Activated T-helper 1 cell treated with Interleukin-2 at 50 U/mL for 16 hours (primary cell): ENCODE measurements at places on chromosomes 6 and 20.

DNA sequence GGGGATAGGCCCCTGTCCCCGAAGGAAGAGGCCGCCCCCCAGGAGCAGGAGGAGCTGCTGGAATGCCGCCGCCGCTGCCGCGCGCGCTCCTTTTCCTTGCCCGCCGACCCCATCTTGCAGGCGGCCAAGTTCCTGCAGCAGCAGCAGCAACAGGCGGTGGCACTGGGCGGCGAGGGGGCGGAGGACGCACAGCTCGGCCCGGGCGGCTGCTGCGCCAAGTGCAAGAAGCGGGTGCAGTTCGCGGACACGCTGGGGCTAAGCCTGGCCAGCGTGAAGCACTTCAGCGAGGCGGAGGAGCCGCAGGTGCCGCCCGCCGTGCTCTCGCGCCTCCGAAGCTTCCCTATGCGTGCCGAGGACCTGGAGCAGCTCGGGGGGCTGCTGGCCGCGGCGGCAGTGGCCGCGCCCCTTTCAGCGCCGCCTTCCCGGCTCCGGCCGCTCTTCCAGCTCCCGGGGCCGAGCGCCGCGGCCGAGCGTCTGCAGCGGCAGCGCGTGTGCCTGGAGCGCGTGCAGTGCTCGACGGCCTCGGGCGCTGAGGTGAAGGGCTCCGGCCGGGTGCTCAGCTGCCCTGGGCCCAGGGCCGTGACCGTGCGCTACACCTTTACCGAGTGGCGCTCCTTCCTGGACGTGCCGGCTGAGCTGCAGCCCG, 630 bp downstream of the PPP1R3G start:
- no peak for DNase-seq

GRCh38 chr20:11443382-11444119, 474.1 kb upstream of the BTBD3 start:
- DNase-seq = no peak

DNA sequence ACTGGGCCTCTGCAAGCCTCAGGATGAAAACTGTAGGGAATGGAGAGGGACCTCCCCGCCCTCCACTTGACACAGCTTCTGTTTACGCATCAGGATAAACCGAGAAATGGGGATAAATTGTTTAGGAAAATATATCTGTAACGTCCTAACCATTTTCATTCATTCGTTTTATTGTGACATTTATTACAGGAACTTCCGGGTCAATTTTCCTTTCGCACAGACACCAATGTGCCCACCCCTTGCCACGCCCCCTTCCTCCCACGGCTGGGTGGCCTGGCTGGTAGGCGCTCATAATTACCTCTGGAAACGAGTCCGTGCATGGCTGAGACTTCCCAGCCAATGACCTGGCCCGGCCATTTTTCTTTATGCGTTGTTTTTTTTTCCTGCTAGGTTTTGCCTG, 96.1 kb downstream of the BMP7 start:
- no peak for DNase-seq

DNA sequence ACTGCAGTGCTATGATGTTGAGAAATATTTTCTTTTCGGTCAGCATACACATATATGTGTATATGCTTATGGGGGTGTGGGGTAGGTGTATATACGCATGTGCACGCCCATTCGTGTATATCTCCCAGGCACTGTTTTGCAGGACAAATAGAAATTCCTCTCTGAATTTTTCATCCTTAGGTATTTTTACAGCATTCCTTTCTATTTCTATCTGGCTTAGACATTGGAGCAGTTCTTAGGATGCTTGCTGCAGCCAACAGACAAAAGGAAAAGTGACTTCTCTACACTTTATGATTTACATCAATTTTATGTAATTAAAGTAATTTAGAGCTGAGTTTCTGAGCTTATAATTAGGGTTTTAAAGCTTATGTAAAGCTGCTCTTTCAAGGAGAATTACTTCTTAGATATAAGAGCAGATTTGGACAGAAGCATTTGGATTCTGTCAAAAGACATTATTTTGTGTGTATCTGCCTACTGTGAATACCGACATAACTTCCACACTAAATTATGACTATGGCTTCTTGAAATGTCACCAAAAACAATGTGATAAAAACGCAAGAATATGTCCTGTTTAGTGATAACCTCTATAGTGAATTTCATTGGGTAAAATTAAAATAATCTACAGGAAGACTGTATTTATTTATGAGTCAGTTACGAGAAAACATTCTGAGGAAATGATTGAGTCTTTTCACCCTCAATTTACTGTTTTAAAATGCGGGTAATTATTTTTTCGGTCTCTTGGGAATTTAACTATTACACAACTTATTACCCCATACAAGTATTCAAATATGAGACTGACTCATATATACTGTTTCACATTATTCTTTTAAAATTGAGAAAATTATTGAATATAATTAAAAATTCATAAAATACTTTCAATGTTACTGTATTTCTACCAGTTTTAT, 21.3 kb upstream of the CEP43 start:
- no peak for DNase-seq

DNA sequence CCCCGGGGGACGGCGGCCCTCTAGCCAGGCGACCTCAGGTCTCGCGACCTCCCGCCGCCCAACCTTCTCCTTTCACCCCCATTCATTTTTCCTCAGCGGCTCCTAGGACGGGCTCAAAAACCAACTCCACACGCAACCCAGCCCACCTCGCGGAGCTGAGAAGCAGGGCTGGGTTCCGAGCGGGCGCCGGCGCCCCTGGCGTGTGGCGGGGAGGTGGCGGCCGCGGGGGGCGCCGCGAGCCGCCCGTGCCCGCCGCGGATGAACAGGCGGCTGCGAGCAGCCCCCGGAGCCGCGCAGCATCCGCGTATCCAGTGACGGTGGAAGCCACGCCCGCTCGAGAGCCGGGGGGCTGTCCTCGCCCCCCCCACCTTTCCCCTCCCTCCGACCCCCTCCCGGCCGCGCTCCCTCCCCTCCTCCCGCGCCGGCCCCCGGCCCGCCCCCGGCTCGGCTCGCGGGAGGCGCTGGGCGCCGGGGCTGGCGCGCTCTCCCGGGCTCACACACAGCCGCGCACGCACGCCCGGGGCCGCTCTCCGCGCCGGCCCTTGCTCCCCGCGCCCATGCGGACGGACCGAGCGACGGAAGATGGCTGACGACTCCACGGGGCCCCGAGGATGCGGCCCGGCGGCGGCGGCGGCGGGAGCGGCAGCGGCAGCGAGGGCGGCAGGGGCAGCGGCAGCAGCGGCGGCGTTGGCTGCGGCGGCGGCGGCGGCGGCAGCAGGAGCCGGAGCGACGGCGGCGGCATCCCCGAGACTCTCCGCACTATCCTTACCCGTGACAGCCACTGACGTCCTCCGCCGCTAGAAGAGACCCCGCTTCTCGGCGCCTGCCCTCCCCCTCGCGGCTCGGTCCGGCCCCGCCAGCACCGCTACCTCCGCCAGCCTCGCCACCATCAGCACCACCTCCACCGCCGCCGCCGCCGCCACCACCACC, at the start of gene SOBP:
TSS of gene SOBP (plus strand) at position 482 of the 930 bp plus-strand sequence. CDS start 500 bp downstream, outside the sequence.
- DNase-seq = no peak
